Stimulated activated CD8-positive, alpha-beta memory T cell treated with anti-CD3 and anti-CD28 coated beads, Interleukin-2, amount 100 ng/mL, for 1 hour (primary cell): ENCODE measurements at places on chromosomes 12 and 14.

GRCh38 chr14:56299306-56299984 lies 181.2 kb downstream of the PELI2 start:
- DNase-seq, result no peak

DNA sequence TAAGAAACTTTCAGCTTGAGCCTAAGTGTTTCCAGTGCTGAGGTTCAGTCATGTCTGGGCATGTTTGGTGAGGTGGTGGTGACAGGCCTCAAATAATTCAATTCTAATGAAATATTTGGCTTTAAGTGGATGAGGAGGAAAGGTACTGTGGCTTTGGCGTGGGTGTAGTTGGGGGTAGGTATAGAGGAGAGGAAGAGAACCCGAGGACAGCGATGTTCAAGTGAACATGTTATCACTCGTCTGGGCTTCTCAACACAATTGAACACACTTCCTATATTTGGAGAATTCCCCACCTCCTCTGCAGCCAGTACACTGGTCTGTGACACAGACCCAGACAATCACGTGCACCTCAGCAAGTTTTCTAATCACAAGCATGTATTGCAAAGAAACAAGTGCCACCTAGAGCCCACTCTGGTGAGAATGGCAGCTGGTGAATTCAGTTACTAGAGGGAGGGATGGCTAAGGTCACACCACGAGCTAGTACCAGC lies 53.0 kb downstream of the IFNG-AS1 start:
- no peak for DNase-seq

DNA sequence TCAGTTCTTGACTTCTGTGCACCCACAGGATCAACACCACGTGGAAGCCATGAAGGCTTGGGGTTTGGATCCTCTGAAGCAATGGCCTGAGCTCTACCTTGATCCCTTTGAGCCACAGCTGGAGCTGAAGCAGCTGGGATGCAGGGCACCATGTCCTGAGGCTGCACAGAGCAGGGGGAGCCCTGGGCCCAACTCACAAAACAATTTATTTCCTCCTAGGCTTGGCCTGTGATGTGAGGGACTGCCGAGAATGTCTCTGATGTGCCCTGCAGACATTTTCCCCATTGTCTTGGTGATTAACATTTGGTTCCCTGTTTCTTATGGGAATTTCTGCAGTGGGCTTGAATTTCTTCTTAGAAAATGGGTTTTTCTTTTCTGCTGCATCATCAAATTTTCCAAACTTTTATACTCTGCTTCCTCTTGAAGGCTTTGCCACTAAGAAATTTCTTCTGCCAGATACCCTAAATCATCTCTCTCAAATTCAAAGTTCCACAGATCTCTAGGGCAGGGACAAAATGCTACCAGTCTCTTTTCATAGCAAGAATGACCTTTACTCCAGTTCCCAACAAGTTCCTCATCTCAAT lies 288.2 kb downstream of the CCDC59 start:
- DNase-seq, result no peak

DNA sequence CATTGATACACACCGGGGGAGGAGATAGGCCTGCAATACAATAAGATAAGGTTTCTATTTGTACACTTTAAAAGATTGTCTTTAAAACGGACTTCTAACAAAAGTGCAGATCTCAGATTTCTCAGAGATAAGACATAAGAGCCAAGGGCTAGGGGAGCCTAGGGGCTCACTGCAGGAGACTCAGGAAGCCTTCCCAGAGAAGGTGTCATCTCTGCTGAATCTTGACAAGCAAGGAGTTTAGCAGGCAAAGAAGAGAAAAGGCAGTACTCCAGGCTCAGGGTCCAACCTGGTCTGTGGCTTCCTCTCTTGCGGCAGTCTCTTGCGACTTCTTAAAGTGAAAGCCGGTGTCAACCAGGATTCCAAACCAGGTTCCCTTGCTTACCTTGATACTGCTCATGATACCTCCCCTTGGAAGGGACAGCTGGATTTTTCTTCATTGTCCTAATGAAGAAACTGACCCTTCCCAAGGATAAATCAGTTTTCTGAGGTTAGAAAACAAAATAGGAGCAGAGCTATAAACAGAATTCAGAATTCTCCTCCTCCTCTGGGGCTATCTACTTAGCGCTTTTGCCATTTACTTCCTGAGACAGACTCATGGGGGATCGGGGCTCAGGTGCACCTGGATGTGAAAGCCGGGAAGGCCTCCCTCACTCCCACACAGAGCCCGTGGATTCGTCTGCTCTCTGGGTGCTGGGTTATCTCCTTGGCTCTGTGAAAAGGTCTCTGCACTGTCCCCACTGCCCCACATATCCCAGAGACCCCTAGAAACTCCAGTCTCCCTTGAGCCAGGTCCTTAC lies 1.7 kb upstream of the SCNN1A start:
- DNase-seq, result no peak

GRCh38 chr12:29750131-29750927 lies 33.4 kb downstream of the TMTC1 start:
- DNase-seq, result no peak
